ENCODE measurements at places on chromosomes 12 and 14.

- DNase-seq: peak; percentile 29
Observed at GRCh38 chr12:124767066-124767821, 96.4 kb downstream of the SCARB1 start.

GRCh38 chr14:95316821-95317220, 2.9 kb downstream of the CLMN start:
- no peak for DNase-seq

GRCh38 chr14:57413849-57414248, 23.5 kb downstream of the NAA30 start:
- no peak for DNase-seq

DNA sequence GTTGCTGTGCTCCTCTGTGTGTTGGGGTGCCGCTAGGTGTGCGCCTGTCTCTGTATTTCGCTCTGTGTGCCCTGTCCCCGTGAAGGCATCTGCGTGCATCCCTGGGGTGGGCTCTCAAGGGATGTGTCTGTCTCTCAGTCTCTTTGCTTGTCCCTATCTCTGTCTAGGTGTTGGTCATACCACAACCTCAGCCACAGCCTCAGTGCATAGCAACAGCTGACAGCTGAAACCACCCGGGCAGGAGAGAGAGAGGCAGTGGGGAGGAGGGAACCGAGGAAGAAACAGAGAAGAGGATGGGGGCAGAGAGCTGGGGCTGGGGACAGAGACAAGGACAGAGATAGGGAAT, 953 bp upstream of the NXPH4 start:
- DNase-seq: no peak

DNA sequence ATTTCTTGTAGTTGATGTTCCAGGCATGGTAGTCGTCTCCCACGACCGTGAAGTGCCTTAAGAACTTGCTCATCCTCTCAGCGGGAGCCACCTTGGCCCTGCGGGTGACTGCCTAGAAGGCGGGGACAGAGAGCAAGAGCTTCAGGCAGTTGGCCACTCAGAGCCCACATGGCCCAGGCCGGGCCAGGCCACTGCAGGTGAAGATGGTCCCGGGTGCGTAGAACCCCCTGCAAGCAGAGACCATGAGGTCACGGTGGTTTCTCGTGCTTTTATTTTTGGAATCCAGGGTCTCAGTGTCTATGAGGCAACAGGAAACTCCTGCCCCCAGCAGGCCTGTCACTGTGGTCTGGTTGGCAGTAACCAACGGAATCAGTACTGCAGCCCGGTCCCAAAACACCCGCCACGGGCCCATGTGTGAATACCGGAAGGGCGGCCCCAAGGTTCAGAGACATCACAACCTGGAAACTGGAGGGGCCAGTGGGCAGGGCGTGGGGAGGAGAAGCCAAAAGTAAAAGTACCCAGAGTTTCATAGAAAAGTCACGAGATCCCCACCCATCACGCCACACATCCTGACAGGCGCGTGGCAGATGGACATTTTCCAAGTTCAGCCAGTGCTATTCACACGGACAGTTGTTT, 27.5 kb downstream of the HVCN1 start:
- DNase-seq: no peak

GRCh38 chr12:101297661-101298060, 17.8 kb downstream of the UTP20 start:
- no peak for DNase-seq

GRCh38 chr12:103994235-103994634, 28.6 kb downstream of the TDG start:
- no peak for DNase-seq

DNA sequence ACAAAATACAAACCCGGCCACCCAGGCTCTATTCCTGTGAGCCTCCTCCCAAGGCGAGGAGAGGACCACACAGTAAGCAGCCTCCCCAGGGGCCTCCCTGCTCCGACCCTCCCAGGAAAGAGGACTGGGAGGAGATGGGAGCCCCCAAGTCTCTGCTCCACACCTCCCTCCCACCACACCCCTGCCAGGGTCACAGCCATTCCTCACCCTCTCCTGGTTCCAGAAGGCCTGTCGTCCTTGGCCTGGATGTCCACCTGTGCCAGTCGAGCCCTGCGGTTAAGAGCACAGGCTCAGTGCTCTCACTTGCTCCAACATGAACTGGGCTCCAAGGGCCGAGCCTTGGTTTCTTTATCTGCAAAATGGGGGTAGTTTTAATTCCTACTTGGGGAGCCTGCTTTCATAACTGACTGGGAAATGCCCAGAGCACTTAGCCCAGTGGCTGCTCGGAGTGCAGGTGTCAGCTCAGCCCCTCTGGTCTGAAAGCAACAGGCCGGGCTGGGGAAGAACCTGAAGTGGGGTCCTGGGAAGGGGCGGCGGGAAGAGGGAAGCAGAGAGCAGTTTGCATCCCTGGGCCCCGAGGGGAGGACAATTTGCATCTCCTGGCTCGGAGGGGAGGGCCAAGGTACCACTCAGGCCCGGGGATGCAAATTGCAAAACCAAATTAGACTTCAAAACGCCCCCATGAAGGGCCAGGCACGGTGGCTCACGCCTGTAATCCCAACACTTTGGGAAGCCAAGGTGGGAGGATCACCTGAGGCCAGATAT, 23.6 kb downstream of the TCHP start:
- DNase-seq: no peak

DNA sequence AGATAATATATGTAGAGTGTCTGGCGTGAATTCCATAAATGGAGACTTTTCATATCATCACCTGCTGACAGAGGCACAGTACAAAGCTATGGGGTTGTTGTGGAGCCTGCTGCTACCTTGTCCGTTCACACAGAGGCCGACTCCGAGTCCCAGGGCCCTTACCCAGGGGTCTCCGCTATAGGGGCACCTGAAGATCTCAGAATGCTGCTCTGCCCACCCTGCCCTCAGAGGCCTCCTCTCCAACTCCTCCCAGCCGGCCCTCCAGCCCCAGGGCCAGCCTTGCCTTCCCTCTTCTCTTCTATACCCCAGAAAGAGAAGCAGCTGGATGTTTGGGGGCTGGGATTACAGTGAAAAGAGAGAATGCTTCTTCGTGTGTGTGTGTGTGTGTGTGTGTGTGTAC, 21.3 kb downstream of the NCKAP5L start:
- no peak for DNase-seq

DNA sequence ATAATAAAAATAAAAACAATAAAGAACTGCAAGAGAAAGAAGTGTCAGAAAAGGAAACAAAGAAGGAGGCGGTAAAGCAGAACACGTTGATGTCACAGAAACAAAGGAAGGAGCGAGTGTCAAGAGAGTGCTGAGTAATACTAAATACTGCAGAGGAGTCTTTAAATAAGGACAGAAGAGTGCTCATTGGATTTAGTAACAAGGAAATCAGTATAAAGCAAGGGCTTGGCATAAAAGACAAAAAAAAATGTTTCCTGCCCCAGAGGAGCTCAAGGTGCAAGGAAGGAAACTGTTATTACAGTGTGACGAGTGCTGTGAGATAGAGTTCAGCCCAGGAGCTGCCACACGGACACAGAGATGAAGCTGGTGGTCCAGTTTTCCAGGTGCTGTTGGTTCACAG, 8.4 kb upstream of the TUBA1A start:
- DNase-seq: no peak

DNA sequence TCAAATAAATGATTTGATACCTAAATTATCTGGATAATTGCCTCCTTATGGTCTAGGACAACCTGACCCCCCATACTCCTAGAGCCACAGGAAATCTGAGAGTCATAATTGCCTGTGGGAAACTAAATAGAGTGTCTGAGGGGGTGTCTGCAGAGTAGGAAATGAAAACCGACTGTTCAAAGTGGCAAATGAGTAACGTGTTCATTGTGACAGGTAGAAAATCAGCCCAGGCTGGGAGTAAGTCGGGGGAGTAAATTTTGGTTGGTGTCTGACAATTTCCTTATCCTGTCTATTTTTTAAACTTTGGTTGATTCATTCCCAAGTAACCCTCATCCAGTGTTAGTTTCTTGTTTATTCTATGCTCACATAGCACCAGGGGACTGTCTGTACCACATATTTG, 51.6 kb upstream of the HOXC13 start:
- no peak for DNase-seq

GRCh38 chr12:94603434-94604365, 46.7 kb downstream of the TMCC3 start:
- no peak for DNase-seq

GRCh38 chr12:22881878-22882385, 257.0 kb downstream of the ETNK1 start:
- DNase-seq: no peak

DNA sequence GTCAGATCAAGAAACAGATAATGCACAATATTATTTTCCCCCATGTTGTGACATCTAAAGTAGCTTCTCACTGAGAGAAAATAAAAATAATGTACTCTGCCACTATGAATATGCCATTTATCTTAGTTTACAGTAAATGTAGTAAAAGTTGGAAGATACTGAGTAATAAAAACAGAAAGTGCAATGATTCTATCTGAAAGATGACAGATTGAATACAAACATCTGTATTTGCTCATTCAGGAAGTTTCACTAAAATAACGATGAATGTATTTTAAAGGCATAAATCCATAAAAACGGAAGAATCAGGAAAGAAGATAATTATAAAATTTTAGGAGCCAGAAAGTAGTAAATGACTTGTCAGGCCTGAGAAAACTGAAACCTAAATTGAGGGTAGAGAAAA, 18.2 kb downstream of the SLC35F4 start:
- DNase-seq: no peak

GRCh38 chr14:99874306-99874705, 81.1 kb downstream of the EML1 start:
- DNase-seq: no peak

- no peak for DNase-seq
Observed at GRCh38 chr14:102568115-102568614, 24.3 kb upstream of the RCOR1 start.

GRCh38 chr12:111362687-111363475, 6.0 kb downstream of the PHETA1 start:
- DNase-seq: no peak
